ENCODE measurements at places on chromosomes 7 and 10.

DNA sequence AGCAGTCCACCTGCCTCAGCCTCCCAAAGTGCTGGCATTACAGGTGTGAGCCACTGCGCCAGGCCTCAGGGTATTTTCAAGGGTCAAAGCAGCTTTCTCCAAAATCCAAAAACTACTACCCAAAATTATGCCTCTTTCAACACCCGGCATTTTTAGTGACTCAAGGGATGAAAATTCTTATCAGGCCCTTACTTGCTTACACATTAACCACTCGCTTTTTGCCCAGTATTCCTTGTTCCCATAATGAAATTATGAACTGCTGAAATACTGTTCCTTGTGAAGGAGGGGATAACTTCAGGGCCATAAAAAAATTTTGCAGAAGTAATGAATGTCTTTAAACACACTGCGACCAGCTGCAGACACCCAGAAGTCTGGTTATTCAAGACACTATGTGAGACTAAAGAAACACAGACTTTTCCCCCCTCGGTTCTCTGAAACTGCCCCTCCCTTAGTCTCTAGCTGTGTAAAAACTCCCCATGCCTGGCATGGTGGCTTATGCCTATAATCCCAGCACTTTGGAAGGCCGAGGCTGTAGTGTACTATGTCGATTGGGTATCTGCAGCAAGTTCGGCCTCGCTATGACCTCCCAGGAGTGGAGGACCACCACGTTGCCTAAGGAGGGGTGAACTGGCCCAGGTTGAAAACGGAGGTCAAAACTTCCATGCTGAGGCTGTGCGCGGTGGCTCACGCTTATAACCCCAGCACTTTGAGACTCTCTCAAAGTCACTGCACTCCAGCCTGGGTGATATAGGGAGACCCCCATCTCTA lies 12.0 kb downstream of the FXYD4 start:
- DNase-seq: no peak

- no peak for DNase-seq
Observed at GRCh38 chr10:91691981-91692380, 59.1 kb upstream of the PPP1R3C start.

GRCh38 chr10:48361176-48361575 lies 54.7 kb downstream of the MAPK8 start:
- no peak for DNase-seq

- no peak for DNase-seq
Observed at GRCh38 chr7:132105096-132105495, 471.2 kb downstream of the PLXNA4 start.

- no peak for DNase-seq
Observed at GRCh38 chr7:99452541-99452940, 13.4 kb downstream of the ATP5MF start.

DNA sequence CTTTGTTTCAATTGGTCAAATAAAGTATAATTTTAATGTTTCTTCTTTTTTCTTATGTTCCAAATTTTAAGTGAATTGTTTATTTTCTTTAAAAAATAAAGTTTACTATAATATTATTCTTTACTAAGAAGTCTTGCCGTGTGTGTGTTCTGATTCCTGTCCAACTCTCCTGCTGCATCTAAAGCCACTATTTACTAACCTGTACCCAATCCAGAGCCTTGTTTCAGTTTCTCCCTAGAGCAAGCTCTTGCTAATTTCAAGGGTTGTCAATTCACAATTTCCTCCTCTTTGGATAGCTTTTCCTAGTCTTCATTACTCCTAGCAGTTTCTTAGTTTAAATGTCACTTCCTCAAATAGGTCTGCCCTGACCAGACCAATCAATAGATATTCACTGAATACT lies 314.9 kb upstream of the SEMA3A start:
- no peak for DNase-seq

DNA sequence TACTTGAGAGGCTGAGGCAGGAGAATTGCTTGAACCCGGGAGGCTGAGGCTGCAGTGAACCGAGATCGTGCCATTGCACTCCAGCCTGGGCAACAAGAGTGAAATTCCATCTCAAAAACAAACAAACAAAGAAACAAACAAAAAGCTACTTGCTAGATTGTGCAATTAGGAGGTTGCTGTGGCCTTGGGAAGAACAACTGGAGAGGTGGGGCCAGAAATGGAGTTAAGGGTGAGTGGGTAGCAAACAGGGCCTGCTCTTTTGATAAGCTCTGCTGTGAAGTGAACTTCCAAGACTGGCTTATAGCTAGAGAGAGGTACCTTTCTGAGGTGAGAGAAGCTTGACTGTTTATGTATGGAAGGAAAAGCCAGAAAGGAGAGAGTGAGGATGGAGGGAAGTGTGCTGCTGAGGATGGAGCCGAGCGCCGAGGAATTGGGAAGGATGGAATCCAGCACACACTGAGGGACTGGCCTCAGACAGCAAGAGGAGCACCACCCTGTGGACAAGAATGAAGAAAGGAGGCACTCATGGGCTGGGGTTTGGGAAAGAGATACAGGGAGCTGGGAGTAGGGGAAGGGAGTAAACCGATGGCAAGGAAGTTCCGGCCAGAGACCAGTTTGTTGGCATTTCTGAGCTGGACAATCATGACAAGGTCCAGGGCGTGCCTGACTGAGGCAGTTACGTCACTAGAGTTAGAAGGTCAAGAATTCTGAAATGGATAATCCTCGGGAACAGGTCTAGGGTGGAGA lies 7.0 kb upstream of the RPEL1 start:
- no peak for DNase-seq

DNA sequence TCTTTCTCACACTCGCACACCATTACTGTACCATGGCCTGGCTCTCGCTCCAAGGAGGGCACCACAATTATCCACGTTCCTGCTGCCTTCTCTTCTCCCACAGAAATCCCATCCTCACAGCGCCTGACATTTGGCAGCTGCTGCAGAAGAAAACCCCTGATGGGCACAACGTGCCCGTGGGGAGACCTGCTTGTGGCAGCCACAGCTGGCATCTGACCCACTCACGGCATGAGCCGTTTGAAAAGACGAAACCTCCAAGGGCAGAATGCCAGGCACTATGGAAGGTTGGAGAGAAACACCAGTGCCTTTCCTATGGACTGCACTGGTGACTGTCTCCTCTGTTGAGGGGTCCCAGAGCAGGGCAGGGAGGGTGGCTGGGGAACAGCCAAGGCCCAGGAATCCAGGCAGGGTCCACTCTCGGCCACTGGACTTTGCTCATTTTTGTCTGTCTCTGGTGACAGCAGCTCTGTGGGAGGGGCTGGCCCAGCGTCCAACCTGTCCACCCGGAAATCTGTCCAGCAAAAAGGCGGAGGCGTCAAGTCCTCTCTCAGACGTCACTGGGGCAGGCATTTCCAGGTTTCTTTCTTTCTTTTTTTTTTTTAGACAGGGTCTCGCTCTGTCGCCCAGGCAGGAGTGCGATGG lies 61.0 kb upstream of the MKRN1 start:
- DNase-seq: no peak

DNA sequence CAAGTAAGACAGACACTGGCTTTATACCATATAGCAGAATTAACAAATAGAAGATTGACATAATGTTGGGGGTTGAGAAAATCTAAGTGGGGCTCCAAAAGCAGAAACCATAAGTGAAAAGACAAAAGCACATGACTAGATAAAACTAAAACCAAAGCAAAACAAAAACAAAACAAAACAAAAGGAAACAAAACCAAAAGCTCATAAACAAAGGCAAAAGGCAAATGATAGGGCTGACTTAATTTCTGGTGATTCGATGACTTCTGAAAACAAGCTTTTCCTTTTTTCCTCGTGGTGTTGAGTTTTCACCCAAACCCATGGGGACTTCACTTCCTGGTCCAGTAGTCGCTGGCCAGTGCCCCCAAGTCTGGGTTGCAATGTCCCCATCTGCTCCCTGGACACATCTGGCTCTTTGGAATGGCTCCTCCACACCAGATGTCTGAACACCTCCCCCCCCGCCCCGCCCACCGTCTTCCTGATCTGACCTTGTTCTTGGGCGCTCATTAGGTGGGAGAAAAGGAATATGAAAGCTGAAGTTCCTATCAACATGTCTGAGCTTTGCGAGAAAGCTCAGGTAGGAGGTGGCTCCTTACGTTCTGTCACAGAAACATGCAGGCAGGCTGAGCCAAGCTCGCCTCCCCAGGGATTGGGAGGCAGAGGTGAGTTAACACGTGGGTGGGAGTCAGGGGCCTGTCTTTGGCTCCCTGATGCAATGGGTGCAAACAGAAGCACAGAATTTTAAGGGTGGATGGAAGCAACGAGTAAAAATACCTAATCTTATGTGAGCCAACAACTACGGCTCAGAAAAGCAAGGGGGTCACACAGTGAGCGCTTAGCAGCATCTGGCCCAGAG lies 121.0 kb downstream of the NEURL1 start:
- no peak for DNase-seq

DNA sequence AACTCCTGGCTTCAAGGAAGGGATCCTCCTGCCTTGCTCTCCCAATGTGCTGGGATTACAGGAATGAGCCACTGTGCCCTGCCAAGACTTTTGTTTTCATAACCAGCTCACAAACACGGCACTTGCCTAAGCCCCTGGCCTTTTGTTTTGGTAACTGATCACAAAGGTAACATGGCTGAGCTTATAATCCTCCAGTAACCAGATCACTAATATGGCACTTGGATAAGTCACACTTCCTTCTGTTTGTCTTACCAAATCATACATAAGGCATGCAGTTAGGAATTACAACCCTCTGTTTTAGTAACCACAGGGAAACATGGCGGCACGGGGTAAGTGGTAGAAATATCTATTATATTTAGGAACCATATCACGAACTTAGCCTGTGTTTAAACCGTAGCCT lies 577.1 kb downstream of the CALN1 start:
- DNase-seq: no peak

DNA sequence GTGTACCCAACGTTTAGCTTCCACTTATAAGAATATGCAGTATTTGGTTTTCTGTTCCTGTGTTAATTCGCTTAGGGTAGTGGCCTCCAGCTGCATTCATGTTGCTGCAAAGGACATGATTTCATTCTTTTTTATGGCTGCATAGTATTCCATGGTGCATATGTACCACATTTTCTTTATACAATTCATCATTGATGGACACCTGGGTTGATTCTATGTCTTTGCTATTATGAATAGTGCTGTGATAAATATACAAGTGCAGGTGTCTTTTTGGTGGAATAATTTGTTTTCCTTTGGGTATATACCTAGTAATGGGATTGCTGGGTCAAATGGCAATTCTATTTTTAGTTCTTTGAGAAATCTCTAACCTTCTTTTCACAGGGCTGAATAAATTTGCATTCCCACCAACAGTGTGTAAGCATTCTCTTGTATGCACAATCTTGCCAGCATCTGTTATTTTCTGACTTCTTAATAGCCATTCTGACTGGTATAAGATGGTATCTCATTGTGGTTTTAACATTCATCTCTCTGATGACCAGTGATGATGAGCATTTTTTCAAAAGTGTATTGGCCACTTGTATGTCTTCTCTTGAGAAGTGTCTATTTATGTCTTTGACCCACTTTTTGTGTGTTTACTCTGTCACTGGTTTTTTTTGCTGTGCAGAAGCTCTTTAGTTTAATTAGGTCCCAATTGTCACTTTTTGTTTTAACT lies 72.5 kb upstream of the CC2D2B start:
- DNase-seq: no peak

DNA sequence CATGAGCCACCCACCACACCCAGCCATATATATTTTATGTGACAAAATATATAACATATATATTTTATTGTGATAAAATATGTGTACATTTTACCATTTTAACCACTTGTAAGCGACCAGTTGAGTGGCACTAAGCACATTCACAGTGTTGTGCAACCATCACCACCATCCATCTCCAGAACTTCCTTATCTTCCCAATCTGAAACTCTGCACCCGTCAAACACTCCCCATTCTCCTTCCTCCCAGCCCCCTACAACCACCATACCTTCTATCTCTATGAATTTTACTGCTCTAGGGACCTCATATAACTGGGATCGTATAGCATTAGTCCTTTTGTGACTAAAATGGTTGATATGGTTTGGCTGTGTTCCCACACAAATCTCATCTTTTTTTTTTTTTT lies 20.8 kb upstream of the CYTH3 start:
- no peak for DNase-seq

DNA sequence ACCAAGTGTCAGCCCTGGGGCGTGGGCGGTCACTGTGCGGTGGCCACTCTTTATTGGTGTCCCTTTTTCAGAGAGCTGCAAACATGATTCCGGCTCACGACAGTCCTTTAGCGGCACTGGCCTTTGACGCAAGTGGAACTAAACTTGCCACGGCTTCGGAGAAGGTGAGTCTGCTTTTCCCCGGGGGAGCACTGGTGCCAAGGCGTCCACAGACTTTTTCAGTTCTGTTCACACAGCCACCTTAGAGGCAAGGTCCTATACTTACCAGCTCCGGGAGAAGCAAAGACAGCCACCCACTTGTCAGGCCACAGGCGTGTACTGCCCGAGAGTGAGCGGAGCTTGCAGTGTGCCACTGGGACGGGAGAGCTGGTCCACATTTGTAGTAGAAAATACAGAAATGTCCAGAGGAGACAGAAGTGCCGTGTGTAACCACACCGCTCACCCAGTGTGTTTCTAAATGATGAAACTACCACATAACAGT lies 27.9 kb downstream of the WIPI2 start:
- no peak for DNase-seq

DNA sequence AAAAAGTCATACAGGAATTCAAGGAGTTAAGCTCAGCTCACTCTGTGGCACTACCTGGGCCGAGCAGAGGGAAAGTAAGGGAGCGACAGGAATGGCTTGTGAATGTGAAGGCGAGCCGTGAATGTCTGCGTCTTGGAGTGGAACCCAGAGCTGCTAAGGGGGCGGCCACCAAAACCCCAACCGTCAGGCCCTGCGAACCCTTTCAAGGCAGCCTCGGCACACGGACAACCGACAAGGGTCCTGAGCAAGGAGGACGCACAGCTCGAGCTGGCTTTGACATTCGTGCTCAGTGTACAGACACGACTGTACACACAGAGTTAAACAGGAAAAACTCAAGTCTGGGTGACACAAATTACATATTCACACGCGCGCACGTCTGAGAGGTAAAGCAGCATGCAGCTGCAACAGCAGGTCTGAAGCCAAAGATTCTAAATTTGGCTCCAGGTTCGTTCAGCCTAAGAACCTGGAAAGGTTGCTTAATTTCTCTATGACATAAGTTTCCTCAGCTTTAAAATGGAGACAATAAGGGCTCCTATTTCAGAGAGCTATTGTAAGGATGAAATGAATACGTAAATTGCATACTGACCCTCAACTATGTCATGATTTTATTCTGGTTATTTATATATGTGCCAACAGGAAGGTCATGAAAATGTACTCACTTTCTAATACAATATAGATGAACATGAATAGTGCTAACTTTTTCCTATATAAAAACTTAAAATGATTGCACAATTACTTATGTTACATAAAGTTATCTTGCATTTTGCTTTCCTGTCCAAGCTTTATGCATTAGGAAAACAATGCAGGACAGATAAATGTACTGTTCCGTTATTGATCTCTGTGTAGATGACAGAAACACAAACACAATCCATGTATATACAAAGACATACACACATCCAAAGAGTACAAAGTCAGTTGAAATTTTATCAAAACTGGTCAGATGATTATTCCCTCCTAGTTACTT lies 192.9 kb downstream of the ZMYND11 start:
- DNase-seq: no peak

DNA sequence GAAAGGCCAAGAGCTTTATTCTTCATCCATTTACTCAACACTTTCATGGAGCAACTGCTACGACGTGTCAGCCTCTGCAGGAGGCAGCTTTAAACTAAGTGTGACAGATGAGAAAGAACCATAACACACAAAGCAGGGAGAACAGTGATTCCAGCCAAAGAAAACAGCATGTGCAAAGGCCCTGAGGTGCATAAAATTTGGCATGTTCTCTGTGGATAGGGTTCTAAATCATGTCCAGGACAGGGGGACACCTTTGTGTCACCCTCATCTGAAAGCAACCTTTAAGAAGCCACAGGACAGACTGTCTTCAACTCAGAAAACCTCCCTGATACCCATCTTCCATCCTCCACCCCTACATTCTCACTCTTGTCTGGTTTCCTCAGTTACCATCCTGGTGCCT lies 116.6 kb downstream of the KCNMA1 start:
- DNase-seq: no peak

All from hippocampal formation (tissue), 2 donors.